AG09309 (cell line): ENCODE measurements at places on chromosomes 6 and 20.

- no peak for DNase-seq
These were observed 10.9 kb downstream of the DEFB129 start for GRCh38 chr20:237929-238328.

DNA sequence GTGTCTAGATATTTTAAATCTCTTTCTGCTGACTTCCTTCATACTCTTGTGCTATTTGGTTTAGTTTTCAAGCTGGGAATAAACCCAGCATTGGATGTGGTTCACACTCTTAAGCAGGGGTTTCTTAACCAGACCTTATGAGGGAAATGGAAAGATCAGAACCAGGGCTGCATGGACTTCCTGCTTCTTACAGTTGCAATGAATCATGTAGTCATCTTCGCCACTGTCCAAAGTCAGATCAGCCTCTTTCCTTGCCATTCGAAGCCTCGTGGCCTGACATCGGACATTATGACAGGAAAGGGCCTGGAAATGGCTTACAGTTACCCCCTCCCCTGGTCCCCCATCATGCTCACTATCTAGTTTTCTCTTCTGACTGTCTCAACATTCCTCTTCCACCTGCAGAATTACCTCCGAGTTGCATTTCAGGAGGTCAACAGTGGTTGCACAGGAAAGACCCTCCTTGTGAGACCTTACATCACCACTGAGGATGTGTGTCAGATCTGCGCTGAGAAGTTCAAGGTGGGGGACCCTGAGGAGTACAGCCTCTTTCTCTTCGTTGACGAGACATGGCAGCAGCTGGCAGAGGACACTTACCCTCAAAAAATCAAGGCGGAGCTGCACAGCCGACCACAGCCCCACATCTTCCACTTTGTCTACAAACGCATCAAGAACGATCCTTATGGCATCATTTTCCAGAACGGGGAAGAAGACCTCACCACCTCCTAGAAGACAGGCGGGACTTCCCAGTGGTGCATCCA is 16.8 kb upstream of the NAA20 start:
- no peak for DNase-seq

- DNase-seq: peak; percentile 70
These were observed 22.7 kb upstream of the ZNF184 start for GRCh38 chr6:27495386-27496135.

DNA sequence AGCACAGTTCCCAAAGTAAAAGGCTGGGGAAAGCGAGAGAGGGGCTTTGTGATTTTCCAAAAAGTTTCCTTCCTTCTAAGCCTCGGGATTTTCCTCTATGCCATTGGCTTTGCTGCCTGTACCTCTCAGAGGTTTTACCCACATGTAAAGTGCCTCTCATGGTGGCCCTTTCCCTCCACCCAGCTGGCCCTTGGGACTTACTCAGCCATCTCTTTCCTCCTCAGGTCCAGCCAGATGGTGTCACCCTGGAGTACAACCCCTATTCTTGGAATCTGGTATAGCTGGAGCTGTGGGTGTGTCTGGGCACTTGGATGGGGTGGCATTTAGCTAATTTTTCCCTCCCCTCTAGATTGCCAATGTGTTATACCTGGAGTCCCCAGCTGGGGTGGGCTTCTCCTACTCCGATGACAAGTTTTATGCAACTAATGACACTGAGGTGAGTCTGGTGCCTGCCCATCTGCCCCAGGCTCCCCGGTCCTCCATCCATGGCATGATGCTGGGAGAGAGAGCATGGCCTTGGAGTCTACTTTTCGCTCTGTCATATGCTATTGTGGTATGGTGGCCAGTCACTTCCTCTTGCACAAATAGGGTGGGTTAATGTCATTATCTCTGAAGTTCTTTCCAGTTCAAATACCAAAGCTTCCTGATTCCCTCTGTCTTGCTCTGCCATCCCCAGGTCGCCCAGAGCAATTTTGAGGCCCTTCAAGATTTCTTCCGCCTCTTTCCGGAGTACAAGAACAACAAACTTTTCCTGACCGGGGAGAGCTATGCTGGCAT is 1.1 kb downstream of the CTSA start:
- no peak for DNase-seq

GRCh38 chr6:158850807-158851115 is 31.6 kb upstream of the EZR start:
- DNase-seq: no peak

DNA sequence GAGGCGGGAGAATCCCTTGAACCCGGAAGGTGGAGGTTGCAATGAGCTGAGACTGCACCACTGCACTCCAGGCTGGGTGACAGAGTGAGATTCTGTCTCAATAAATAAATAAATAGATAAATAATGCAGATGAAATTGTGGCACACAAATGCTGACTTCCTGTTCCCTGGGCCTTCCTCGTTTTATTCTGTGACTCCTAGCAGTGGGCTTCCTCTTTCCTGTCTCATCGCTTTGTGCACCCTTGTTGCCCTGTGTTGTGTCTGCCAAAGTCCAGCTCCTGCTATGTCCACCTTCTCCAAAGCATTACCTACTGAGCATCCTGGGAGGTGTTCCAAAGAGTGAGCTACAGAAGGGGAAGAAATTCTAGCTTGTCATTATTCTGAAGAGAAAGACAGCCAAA is 100.2 kb upstream of the TIAM2 start:
- no peak for DNase-seq

GRCh38 chr6:146028252-146028795 is 538 bp upstream of the GRM1 start:
- no peak for DNase-seq

DNA sequence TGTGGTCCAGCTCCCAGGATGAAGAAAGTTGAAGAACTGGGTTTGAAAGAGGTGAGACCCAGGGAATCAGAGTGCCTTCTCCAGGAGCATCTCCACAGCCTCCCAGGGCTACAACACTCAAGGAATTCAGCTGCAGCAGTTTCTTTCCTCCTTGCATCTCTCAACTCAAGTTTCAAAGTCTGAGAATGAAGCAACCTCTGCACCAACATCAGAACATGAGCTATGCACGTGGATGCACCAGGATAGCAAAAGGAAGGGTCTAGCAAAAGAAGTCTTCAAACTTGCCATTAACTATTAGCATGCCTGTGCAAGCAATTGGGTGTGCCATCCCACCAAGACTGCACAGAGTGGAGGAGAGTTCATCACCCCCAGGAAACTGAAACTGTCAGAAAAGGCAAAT is 193.9 kb downstream of the OTOR start:
- DNase-seq: no peak

DNA sequence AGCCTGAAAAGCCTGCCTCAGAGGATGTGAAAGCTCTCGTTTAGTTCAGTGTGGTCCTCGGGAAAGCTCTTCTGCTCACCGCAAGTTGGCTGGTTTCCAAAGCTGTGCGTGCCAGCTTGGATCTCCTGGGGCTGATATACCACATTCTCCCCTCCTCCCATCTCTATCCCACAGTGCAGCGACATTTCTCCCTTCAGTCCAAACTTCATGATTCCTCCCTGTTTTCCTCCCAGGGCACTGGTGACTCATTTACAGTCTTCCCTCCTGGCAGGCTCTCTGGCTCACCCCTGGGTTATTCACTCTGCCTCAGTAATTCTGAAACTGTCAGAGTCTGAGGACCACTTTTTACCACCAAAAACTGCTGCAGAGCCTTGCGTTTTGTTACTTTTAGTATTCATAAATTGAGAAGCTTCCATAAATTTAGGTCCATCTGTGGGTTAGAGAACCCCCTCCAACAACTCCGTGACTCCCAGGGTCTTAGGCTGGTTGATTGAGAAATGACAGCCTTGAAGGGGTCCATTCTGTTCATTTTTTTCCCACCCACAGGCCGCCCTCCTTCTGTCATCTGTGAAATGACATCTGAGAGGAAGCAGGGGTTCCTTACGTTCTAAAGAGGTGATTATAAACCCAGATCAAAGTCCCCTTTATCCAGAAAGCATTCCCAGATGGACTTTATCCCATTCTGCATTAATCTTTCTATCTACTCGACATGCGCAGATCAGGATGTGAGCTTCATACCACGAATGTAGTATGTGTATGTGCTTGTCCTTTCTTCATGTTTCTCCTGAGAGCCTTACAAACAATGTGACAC is 6.1 kb downstream of the TRIM10 start:
- peak; percentile 74 for DNase-seq

GRCh38 chr6:138987080-138987642 is 892 bp downstream of the REPS1 start:
- no peak for DNase-seq

GRCh38 chr6:67887747-67888545 is 747.1 kb upstream of the ADGRB3 start:
- no peak for DNase-seq

DNA sequence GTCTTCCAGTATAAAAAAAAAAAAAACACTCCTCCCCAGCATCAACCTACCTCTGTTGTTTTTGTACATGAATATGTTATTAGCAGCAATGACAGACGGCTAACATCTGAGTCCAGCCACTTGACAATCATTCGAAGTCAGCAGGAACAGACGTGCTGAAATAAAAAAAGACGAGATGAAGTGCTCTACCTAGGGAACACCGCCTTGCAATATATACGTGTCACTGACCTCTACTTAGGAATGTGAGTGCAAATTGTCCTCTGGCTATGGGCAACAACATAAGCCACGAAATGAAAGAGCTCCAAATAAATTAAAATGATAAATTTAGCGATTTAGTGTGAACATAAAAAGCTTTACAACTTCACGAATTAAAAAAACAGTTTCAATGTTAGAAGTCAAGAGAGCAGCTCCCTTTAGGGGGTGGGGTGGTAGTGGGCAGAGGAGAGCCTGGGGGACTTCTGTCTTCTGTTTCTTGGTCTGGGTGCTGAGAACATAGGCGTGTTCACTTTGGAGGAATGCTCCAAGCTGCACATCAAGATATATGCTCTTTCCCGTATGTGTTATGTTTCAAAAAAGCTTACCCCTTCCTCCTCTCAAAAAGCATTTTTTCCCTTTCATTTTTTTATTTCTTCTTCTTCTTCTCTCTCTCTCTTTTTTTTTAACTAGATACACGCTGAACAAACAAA is 23.3 kb downstream of the EDN1 start:
- no peak for DNase-seq

GRCh38 chr6:138572167-138572875 is 73.0 kb upstream of the NHSL1 start:
- peak; percentile 65 for DNase-seq

GRCh38 chr20:37500311-37500710 is 20.7 kb upstream of the NNAT start:
- no peak for DNase-seq

- DNase-seq: no peak
These were observed 31.5 kb downstream of the PMEPA1 start for GRCh38 chr20:57678340-57678739.

GRCh38 chr6:48087448-48087847 is 23.5 kb downstream of the PTCHD4 start:
- no peak for DNase-seq

- no peak for DNase-seq
These were observed 25.4 kb downstream of the NDRG3 start for GRCh38 chr20:36720510-36720909.

GRCh38 chr6:118263921-118264486 is 284.1 kb upstream of the PLN start:
- DNase-seq: no peak

DNA sequence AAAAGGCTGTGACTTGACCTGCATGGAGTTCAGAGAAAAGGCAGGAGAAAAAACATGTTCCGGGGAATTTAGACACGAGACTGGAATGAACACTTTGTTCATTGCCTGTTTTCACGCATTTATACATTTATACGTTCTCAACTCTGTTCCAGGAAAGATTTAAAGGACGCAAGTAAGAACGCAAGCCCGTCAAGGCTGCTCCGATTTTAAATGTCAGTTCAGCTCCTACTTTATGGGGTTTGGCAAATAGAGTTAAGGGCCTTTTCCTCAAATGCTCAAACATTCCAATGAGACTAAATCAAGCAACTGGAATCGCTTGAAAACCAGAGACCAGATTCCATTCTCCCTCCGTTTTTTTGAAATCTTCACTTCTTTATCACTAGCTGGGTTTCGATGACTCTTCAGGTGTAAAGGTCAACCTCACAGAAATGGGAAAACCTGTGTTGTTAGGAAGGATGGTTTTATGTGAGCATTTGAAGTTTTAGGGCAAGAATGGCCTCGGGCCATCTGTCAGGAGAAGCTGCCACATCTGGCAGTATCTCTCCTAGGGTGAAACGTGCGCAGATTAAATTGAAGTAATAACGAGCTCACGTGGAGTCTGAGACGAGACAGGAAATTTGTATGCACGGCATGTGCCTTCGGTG is 24.9 kb downstream of the TTLL2 start:
- no peak for DNase-seq

GRCh38 chr6:16676376-16676775 is 84.9 kb downstream of the ATXN1 start:
- DNase-seq: no peak

- DNase-seq: peak; percentile 67
These were observed 58.5 kb upstream of the CEP85L start for GRCh38 chr6:118709859-118710350.

DNA sequence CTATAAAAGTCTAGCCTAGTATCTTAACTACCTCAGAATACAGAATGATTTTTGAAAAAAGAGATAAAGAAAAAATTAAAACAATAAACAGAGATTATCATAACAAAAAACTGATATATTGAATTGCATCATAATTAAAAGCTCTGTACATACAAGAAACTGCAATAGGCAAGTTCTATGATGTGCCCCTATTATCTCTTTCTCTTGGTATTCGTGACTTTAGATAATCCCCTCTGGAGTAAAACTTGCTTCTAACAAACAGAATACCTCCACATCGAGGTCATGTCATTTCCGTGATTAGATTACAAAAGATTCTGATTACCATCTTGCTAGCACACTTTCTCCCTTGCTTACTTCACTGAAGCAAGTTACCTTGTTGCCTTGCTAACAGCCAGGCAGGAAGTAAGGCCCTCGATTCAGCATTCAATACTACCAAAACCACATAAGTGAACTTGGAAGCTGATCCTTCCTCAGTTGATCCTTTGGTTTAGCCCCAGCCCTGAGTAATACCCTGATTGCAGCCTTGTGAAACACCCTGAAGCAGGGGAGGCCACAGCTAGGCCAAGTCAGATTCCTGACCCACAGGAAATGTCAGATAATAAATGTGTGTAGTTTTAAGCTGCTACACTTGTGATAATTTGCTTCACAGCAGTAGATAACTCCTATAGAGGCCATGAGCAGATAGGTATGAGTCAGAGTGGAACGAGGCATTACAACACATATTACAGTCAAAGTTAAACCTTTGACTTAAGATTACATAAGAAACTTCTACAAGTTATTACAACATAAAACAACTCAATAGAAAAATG is 53.7 kb upstream of the TMX4 start:
- peak; percentile 41 for DNase-seq

GRCh38 chr6:111768431-111768770 is 104.9 kb downstream of the FYN start:
- DNase-seq: no peak

- peak; percentile 53 for DNase-seq
These were observed 44.9 kb downstream of the IRF4 start for GRCh38 chr6:436308-437036.

GRCh38 chr20:20293691-20294385 is 74.1 kb upstream of the INSM1 start:
- DNase-seq: no peak

- DNase-seq: no peak
These were observed at the start of gene HIVEP2 for GRCh38 chr6:142945049-142945445. Gene HIVEP2 (minus strand): TSS chr6:142945176. CDS start chr6:142774738, 170,438 bp downstream.

DNA sequence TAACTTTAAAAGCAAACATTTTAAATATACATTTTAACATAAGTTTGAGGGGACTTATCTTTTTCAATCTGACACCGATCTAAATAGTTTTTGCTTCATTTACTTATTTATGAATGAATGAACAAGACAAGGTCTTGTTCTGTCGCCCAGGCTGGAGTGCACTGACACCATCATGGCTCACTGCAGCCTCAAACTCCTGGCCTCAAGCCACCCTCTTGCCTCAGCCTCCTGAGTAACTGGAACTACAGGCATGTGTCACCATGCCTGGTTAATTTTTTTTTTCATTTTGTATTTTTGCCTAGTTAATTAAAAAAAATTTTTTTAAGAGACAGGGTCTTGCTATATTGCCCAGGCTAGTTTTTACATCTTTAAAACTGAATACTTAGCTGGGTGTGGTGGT is 25.4 kb downstream of the FBXO9 start:
- DNase-seq: no peak
